Activated naive CD4-positive, alpha-beta T cell (primary cell): ENCODE measurements at places on chromosomes 2 and 18.

DNA sequence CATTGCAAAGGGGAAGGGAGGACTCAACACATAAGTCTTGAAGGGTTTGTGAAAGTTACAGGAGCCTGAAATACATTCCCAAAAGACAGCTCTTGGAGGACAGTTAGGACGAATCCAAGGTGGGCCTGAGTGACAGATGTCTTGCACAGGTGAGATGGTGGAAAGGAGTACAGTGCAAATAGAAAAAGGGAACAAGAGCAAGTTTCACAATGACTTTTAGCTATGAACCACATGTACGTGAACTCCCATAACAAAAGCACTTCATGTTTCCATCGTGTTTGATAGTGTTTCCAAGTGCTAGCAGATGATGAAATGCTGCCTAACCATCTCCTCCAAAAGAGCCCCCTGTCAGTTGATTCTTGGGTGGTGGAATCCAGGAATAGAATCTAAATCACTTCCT is 1.8 kb downstream of the IL18RAP start:
- no peak for DNase-seq

DNA sequence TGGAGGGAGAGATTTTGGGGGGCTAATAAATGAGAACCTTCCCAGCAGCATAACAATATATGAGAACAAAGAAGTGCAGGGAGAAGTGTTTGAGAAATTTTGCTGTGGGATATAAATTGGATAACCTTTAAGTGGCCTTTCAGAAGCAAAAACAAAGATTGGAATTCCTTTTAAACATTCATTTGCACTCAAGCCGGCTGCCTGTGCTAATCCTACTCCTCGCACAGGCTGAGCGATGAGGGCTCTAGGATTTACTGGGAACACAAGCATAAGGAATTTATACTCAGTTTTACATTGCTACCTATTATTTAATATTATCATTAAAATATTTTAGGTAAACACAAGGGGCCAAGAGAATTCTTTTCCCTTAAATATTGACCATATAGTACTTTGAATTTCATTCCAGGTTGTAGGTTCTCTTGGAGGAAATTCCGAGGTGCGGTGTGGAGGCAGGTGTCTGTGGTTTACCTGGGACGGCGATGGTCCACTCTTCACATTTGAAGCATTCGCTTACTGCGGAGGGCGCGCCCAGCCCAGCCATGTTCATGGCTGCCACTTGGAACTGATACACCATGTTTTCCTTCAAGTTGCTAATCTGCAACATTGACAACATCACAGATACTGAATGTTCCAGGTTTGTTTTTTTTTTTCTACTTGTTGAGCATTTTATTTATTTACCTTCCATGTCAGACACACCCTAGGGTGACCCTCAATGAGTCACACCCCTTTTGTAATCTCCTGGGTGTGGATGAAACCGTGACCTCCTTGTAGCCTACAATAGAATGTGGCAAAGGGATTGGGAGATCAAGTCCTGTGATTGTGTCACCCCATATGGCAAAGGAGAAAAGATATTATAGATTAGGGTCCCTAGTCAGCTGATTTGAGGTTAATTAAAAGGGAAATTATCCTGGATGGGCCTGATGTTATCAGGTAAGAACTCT is 100.1 kb downstream of the MYOM1 start:
- DNase-seq, result no peak

DNA sequence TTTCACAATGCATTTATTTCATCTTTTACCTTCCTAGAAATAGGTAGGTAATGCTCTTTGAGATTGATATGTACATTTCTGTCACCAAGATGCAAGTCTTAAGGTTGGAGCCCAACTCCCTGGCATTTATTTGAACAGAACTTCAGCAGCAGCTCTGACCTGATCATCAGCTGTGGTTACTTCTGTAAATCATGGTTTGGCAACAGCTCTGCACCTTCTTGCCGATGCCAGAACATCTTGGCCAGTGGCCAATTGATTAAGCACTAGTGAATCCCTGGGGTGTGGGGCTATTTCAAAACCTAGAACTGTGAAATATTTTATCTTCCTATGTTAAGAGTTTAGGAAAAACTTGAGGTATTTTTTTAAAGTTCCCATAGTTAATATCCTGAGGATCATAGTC is 124.8 kb upstream of the NYAP2 start:
- no peak for DNase-seq

DNA sequence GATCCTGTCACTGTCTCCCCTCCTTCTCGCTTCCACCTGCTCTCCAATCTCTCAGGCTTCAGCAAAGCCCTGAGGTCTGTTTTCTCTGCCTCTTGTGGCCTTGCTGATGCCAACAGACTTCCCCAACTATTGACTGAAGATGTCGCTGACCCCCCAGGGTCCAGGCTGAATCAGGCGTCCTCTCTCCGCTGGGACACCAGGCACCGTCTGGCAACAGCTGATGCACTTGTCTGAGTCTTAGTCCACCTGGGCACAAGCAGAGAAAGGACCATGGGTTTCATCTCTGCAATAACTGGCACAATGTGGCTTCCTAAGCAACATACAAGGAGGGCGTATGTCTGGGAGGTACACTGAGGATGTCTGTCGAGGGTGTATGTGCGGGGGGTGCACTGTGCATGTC is 248.7 kb upstream of the MYT1L start:
- no peak for DNase-seq

- no peak for DNase-seq
Measured at GRCh38 chr2:230984393-230985220, 11.3 kb upstream of the SPATA3 start.

- no peak for DNase-seq
Measured at GRCh38 chr18:67916097-67916496, 399.6 kb upstream of the DSEL start.

DNA sequence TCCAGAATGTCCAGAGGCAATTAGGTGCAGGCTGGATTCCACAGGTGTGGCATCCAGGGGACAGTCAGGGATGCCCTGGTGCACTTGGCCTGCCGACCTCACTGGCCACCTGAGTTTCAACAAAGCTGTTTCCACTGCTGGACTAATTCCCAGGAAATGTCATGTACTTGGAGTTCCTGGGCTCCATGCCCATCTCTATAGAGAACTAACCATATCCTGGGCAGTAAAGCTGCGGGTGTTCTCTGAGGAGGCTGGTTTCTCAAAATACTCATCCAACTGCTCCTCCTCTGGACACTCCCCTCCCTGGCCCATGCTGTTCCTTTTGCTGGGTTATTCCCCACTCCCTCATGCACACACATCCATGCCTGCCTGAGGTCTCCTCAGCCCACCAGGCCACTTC is 161.9 kb upstream of the SKOR2 start:
- DNase-seq, result no peak

DNA sequence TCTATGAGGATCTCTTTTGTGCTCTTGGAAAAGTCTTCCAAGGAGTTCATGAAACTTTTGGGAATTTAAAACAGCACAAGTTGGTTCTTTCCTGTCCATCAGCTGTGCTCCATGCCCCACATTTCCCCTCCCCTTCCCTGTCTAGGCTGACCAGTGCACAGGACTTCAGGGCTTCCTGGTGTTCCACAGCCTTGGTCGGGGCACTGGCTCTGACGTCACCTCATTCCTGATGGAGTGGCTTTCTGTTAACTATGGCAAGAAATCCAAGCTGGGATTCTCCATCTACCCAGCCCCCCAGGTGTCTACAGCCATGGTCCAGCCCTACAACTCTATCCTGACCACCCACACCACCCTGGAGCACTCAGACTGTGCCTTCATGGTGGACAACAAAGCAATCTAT is 8.1 kb upstream of the DNAJB2 start:
- no peak for DNase-seq

DNA sequence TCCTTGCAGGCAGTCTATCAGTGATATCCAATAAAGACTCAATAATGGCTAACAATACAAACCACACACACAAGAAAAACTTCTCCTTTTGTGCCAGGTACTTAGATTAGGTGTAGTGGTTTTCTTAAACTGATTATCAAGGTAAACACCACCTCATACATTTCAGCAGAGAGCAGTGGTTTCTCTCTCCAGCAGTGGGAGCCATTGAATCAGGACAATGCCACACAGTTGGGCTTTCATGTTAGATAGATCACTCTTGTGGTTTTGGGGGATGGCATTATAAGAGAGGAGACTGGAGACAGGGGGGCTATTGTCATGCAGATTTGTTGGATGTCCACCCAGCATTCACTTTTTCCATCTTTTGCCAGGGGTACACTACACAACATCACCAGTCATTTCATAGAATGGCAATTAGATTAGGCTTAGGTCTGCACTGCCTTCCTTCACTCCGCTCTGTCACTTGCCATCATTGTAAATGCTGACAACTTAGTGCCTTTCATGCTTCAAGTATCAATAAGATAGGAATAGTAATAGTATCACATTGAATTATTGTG is 13.6 kb upstream of the IRS1 start:
- DNase-seq, result no peak

- DNase-seq, result no peak
Measured at GRCh38 chr2:106857882-106858478, 28.0 kb downstream of the ST6GAL2 start.

- no peak for DNase-seq
Measured at GRCh38 chr2:28752631-28753376, 1.2 kb downstream of the PPP1CB start.

- DNase-seq, result no peak
Measured at GRCh38 chr18:35559867-35560266, 21.7 kb upstream of the GALNT1 start.

GRCh38 chr2:95208106-95208505 is 785 bp downstream of the ZNF892 start:
- no peak for DNase-seq

- no peak for DNase-seq
Measured at GRCh38 chr2:9655441-9656269, 24.9 kb upstream of the YWHAQ start.

DNA sequence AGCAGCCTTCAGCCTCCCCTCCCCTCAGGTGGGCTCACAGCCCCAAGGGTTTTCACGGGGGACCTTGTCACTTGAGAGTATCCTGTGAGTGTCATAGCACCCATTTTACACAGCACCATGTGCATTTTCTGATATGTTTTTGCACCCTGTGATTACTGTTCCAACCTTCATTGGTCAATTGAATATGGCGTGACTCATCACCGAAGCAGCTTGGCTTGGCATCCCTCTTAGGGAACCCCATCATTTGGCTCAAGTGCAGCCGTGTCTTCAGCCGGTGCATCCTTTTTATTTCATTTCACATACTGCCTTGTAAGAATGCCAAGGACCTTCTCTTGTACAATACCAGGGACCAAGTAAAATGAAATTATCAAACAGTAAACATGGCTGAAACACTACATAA is 57.6 kb downstream of the NPAS2 start:
- DNase-seq, result no peak

DNA sequence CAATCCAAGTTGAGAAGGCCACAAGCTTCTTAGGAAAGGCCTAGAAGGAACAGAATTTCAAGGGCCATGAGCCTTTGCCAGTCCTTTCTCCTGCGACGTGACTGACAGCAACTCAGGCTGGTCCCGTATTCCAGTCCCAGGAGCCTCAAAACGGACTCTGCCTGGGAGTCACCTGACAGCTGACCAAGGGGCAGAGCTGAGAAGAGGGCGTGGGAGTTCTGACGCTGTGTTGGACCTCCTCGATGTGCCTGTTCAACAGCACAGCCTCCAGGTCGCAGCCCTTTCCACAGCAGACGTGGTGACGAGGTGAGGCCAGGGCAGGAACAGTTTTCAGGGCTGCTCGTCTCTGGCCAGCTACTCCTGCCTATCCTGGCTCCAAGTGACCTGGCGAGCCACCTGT is 37.6 kb downstream of the CENPO start:
- DNase-seq, result no peak

DNA sequence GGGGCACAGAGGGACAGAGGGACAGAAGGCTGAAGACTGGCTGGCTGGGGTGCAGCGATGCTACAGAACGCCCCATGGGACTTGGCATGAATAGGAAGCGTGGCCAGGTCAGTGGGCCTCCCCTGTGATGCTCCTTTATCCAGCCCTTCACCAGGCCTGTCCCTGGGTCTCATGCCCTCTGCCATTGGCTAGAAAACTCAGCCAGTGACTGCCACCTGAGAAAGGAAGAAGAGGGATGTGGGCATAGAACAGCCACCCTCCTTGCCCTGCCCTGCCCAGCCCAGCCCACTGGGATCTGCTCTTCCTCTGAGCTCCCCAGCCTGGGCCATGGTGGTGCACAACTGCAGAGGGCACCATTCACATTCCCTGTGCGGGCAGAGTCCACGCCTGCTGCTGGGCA is 10.5 kb upstream of the LAPTM4A start:
- no peak for DNase-seq

GRCh38 chr2:88626171-88627054 is 851 bp downstream of the EIF2AK3 start:
- peak; percentile 59 for DNase-seq

DNA sequence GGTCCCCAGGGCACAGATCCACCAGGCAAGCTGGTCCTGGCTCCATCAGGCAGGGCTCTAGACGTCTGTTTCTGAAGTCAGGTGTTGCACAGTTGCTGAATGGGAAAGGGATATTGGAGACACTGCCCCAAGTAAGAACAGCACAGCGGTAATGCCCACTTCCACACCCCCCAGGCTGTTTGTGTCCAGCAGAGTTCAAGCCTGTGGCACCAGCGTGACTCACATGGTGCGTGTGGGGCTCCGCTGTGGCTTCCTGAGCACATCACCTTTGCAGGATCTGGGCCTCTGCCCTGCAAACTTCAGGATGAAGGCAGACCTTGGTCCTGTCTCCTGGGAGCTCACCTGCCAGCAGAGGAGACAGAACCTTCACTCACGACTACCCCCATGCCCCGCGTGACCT is 203.3 kb downstream of the TFCP2L1 start:
- DNase-seq, result no peak

DNA sequence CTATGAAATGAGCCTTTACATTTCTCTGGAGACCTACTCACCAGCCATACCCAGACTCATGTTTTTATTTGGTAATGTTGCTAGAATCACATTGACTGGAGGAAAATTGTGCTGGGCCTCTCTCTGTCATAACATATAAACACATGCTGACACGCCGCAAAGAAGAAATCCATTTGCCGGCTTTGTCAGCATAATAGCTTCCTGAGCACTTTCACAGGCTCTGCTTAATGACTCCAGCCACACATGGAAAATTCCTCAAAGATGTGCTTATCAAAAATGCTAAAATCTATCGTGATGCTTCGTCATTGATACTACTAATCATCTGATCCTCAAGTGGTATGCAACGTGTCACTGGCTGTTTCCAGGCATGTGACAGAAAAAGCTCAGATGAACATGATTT is 63.1 kb downstream of the RND3 start:
- DNase-seq, result no peak

DNA sequence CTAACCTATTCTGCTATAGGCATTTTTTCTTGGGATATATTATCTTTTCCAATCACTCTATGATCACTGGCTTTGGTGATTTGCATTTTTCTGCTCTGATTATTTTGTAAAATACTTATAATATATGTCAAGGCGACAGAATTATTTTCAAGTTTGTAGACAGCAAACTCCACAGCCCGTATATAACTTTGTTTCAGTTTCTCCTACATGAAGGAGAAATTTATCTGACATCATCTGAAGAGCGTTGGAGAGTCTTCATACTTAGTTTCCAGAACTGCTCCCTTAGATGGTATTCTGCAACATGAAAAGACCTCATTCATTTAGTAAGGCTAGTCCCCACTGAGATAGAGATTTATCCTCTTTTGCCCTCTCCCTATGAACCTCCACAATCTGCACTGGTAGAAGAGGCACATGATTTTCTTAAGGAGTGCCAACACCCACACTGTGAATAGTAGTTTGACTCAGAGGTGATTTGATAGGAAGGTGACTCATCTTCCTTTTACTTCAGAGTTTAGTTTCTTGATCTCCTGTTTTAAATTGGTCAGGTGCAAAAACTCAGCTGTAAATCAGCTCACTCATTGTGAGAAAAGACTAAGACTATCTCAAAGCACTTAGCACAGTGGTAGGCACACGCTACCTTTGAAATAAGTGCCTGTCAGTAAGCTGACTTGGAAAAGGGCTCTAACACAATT is 1848.6 kb upstream of the CELF4 start:
- no peak for DNase-seq
